MV-4-11 (cell line): ENCODE measurements at places on chromosomes 4 and X.

- no peak for DNase-seq
Measured at GRCh38 chr4:48484494-48485168, 1.5 kb downstream of the SLC10A4 start.

DNA sequence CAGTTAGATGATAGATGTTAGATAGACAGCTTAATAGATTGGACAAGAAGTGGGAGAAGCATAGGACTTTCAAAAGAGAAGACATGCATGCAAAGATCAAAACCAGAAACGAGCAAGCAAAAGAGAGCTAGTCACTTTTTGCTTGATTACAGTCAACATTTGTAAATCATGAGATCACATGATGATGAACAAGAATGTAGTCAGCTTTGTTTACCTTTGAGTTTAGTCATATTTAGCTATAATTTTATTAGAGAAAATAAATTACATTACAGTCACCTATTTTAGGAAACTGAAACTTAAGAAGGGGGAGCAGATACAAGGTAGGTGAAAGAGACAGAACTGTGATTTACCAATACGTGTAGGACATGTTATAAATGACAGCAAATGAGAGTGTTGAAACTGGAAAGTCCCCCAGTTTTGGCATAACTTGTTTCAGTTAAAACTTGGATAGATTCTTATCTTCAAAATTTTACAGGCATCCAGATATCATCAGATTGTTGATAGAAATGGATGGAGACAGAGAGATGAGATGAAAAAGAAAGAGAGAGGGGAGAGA lies 1083.1 kb upstream of the PCDH10 start:
- DNase-seq, result no peak

DNA sequence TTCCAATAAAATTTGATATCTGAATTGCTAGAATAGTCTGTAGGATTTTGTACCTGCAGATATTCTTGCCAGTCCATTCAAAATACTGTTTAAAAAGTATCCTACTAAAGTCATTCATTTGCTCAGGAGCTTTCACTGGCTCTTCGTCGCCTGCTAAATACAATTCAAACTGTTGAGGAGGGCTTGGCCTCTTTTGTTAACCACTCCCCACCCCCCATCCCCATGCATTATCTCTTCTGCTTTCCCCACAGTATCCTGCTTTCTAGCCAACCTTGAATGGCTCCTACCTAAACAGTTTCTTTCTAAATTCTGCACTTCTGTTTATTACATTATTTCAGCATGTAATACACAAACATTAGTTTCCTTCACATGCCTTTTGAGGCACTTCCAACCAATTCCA lies 230.8 kb downstream of the CPE start:
- no peak for DNase-seq

DNA sequence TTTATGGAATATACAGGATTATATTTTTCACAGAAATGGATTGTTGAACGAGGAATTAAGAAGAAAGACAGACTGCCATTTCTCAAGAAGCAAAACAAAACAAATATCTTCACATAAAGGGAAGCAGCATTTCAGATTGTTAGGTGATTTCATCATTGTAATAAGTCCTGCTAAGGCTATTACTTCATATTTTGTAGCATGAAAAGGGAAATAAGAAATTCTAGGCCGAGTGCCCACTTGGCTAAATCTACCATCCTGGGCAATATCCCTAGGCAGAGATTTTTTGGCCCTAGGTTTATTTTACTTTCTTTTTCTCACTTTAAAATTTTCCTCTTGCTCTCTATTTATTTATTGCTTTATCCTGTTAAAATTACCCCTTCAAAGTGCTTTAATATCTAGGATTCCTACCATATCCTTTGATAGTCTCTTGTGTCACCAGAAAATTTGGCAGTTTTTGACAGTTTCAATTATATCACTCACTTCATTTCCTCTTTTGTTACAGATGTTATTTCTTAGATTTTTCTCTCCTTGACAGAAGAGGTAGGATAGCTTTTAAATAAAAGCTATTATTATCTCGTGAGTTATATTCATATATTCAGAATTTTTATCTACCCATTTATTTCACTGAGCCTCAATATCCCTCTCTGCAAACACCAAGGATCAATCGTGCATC lies 142.3 kb downstream of the PDGFC start:
- DNase-seq, result peak; percentile 88

- DNase-seq, result no peak
Measured at GRCh38 chr4:40306226-40306625, 28.9 kb upstream of the CHRNA9 start.

- no peak for DNase-seq
Measured at GRCh38 chr4:182325848-182326255, 82.7 kb downstream of the TENM3 start.

DNA sequence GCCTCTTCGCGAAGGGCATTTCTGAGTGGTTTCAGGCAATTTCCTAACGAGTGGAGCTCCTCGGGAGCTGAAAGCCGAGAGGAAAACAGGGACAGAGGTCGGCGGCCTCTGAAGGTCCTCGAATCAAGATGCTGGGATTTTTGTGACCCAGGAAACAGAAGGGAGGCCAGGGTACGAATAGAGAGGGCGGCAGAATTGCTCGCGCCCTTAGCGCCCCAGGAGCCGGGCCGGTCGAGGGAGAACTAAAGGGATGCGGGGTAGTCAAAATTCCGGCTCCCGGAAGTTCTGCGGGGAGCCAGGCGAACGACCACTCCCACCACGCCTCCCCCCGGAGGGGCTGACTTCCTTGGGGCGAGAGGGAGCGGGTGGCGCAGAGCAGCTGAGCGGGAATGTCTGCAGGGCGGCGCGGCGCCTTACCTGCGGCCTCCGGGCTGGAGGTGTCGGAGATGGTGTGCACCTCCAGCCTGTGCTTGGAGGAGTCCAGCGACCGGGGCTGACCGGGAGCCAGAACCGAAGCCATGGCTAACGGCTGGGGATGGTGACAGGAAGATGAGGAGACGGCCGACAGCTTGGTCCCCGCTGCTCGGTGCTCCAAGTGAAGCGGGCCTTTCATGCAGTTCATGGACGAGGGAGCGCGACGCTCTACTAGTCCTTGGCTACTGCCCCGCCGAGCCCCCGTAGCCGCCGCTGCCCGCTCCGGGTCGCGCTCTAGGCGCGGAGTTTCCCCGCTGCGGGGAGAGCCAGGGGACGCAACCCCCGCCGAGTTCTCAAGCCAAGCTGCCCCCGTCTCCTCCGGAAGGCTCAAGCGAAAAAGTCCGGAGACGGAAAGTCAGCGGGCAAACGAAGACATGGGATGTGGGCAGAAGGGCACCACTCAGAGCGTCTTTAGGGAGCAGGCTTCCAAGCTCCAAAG lies 782 bp downstream of the PITX2 start:
- no peak for DNase-seq

DNA sequence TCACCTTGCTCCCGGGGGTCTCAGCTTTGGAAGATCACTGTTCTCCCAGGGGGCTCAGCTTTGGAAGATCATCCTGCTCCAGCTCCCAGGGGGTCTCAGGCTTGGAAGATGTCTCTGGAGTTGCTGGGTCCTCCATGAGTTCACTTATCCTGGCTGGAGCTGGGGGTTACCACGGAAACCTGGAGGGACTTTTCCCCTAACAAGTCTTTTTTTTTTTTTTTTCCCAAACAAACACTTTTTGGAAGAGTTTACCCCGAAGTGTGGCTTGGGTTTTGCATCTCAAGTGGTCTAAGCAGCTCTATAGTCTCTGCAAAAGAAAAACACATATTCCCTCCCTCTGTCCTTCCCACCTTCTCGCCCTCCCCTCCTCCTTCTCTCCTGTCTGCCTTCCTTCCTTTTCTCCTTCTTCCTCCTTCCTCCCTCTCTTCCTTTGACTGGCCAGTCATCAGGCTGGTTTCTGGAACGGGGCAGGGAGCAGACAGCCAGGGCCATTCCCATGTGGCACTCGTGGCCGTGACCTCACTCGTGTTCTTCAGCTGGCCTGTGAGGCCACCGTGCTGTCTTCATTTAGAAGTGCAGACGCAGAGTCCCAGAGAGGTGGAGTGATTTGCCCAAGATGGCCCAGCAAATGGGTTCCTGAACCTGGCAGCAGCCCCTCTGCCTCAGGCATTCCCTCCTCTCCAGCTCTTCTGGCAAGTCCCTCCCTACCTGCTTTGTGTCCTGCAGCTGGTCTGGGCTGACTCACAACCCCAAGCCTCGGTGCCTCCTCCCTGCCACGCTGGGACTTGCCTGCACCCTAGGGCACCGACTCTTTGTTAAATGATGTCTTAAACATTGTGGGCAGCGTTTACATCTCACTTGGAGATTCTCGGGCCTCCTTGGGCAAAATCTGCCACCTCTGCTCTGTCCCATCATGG lies 25.9 kb upstream of the HMX1 start:
- DNase-seq, result no peak

DNA sequence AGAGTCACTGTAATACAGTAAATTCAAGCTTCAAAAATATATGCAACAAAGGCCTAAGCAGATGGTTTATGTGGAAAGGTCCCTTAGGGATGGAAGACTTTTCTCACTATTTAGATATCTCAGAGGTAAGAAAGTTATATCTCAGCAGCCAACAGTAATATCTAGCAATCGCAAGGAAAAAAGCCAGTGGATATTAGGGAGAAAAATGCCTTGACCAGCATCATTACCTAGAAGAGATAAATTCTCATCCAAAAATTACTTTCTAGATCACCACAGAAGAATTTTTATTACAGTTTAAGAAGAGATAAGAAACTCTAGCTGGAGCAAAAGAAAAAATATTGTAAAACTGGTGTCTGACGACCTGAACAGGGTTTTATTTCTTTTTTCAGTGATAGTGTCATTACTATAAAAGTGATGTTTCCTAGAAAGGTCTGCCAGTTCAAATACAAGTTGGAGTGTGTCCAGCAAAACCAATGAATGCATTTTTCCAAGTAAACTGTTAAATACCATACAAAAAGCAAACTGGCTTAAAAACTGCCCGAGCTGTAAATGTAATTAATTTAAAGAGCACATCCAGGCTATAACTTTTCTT lies 100.0 kb downstream of the ATP11C start:
- DNase-seq, result no peak

GRCh38 chrX:77528034-77528433 lies 80.8 kb downstream of the FGF16 start:
- DNase-seq, result no peak

GRCh38 chrX:23373129-23373804 lies 38.6 kb downstream of the PTCHD1 start:
- no peak for DNase-seq

DNA sequence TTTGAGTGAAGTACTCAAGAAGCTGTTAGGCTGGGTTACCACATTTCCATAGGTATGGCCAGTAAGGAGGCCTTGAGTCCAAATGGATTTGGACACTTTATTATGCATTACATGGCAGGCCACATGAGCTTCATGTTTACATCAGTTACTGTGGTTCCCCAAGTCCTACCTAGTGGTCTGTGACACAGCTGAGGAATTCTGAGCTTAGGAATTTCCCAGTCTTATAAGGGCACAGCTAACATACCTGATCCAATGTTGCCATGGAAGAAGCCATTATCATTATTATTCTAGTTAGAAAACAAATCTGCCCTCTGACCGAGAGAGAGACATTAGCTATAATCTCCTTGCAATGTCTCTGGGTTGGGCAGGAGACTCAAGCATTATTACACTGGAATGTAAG lies 174.4 kb upstream of the NUDT10 start:
- no peak for DNase-seq

GRCh38 chrX:23435108-23435507 lies 100.5 kb downstream of the PTCHD1 start:
- no peak for DNase-seq

GRCh38 chr4:47013373-47013772 lies 18.0 kb upstream of the GABRB1 start:
- DNase-seq, result no peak

DNA sequence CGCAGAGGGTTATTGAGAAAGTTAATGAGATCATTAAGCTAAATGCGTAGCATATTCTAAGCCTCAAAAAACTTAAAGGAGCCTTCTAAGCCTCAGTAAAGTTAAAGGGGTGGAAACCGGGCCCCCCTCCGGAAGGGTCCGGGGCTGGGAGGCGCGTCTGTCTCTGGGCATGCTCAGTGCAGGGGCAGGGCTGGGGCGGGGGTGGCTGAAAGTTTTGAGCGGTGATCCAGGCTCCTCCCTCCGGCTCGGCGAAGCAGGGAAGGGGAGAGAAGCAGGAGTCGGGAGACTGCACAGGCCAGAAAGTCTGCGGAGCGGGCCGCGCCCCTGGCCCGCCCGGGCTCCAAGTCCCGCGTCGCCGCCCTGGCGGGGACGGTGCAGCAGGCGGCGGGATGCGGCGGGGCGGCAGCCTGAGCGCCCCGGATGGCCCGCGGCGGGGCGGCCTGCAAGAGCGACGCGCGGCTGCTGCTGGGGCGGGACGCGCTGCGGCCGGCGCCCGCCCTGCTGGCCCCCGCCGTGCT lies at the start of gene EVC:
EVC (plus strand) TSS at position 241 of the 518 bp plus-strand sequence; CDS start at position 421, 180 bp downstream.
- DNase-seq, result no peak

GRCh38 chr4:98976716-98977115 lies 18.8 kb upstream of the METAP1 start:
- no peak for DNase-seq

DNA sequence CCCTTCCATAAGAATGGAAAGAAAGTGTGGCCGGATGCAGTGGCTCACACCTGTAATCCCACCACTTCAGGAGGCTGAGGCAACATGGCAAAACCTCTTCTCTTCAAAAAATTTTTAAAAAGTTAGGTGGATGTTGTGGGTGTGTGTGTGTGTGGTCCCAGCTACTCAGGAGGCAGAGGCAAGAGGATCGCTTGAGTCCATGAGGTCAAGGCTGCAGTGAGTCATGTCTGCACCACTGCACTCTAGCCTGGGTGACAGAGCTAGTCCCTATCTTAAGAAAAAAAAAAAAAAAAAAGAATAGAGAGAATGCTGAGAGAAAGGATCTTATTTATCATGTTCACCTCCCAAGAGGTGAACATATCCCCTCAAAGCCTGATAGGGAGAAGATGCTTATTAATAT lies 492.1 kb upstream of the SMIM31 start:
- DNase-seq, result no peak

DNA sequence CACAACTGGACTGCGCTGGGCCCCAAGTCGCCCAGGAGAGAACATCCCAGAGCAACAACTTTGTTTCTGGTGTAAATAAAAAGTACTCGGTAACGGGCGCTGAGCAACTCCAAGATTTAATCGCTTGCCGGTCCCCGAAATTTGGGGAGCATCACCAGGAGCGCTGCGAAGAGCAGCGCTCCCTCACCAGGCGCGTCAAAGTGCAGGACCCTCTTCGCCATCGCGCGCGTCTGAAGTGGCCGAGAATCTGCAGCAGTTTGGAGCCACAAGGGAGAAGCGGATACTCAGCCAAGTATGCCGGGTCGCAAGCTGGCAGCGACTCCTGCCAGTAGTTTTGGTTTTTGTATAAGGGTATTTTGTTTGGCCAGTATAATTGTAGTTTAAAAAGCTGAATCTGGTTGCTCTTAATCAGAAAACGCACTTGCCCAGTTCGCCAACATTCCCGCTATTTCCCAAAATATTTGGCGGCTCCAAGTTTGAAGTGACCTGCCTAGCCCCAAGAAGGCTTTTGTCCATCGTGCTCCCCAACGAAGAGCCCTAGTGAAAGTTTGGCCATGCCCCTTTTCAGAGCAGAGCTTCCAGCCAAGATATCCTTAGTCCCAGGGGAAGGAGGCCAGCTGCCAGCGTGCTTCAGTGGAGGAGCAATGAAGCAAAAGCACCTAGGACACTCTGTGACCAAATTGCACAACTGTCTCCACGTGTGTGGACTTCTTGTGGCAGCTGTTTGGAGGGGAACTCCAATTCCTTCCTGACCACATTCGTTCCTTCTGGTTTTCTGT lies 557 bp upstream of the KDR start:
- no peak for DNase-seq
